Activated CD8-positive, alpha-beta memory T cell treated with anti-CD3 and anti-CD28 coated beads, Interleukin-2, amount 10 ng/mL, durations not matched to agents 7 days and 5 days (primary cell): ENCODE measurements at places on chromosomes 1 and 21. TPM values are rescaled to one million over a fixed set of nuclear protein-coding genes. Genes with fewer than 3 reads are reported as not detected.

Gene ITLN1
- not detected for total RNA-seq

Gene RCAN3
- total RNA-seq = 23.9 TPM

Gene KDM1A
- 58.4 TPM for total RNA-seq

Gene ASPM
- total RNA-seq = 73.8 TPM

Gene CELA2A
- total RNA-seq = not detected

Gene USH2A
- total RNA-seq = not detected

Gene KRTAP7-1
- total RNA-seq = not detected

Gene RNF223
- not detected for total RNA-seq

Gene CTNNBIP1
- 10.9 TPM for total RNA-seq

Gene BRINP3
- total RNA-seq = not detected

Gene CYP4A22
- not detected for total RNA-seq

Gene FNBP1L
- 0.12 TPM for total RNA-seq

Gene ESPN
- total RNA-seq = 0.32 TPM

Gene GUCA2B
- not detected for total RNA-seq

Gene VWA5B1
- not detected for total RNA-seq

Gene ANP32E
- 173 TPM for total RNA-seq

Gene TMEM125
- not detected for total RNA-seq

Gene C1QC
- total RNA-seq = not detected

Gene CXADR
- total RNA-seq = 0.15 TPM

Gene CD160
- 3.9 TPM for total RNA-seq

Gene PDE9A
- 2.0 TPM for total RNA-seq

Gene SAMSN1
- 58.9 TPM for total RNA-seq

Gene GBP7
- total RNA-seq = 0.28 TPM

Gene MTARC2
- total RNA-seq = not detected

Gene RPTN
- not detected for total RNA-seq

Gene MCOLN2
- total RNA-seq = 51.8 TPM

Gene GCSAML
- total RNA-seq = not detected

Gene B3GALT5
- not detected for total RNA-seq

Gene FCRL5
- not detected for total RNA-seq

Gene LRRC39
- 0.82 TPM for total RNA-seq

Gene CHODL
- total RNA-seq = 0.32 TPM

Gene TMEM269
- total RNA-seq = 0.12 TPM

Gene NUDT4B
- not detected for total RNA-seq

Gene RHBDL2
- total RNA-seq = not detected

Gene TMEM54
- not detected for total RNA-seq

Gene OR10Z1
- not detected for total RNA-seq

Gene PODN
- total RNA-seq = not detected

Gene NHLH1
- total RNA-seq = 0.35 TPM
